AG04450 (cell line): ENCODE measurements at places on chromosomes 3 and 15.

GRCh38 chr15:74799255-74799855, 13.3 kb upstream of the LMAN1L start:
- no peak for DNase-seq

DNA sequence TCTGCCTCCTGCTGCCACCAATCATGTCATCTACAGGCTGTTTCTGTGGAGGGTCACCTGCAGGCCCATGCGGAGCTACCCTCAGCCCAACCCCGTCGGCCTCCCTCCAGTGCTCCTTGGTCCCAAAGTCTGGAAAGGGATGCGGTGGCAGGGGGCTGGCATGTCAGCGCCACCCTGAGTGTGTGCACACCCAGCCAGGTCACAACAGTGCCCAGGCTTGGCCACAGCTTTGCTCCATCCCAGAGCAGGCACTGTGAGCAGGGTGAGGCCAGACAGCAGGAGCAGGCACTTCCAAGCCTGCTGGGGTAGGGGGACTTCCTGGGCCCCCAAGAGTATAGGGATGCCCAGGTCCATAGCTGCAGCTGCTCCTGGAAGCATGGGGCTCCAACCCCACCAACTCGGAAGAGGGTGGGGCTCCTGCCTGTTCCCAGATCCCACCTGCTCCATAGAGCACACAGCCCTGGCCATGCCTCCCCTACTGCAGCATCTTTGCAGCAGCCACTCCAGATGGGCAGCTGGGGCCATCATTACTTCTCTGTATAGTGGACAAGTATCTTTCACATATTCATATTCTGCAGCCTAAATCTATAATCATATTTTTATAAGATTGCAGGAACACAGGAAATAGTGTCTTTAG, 109.3 kb downstream of the CBLB start:
- no peak for DNase-seq

DNA sequence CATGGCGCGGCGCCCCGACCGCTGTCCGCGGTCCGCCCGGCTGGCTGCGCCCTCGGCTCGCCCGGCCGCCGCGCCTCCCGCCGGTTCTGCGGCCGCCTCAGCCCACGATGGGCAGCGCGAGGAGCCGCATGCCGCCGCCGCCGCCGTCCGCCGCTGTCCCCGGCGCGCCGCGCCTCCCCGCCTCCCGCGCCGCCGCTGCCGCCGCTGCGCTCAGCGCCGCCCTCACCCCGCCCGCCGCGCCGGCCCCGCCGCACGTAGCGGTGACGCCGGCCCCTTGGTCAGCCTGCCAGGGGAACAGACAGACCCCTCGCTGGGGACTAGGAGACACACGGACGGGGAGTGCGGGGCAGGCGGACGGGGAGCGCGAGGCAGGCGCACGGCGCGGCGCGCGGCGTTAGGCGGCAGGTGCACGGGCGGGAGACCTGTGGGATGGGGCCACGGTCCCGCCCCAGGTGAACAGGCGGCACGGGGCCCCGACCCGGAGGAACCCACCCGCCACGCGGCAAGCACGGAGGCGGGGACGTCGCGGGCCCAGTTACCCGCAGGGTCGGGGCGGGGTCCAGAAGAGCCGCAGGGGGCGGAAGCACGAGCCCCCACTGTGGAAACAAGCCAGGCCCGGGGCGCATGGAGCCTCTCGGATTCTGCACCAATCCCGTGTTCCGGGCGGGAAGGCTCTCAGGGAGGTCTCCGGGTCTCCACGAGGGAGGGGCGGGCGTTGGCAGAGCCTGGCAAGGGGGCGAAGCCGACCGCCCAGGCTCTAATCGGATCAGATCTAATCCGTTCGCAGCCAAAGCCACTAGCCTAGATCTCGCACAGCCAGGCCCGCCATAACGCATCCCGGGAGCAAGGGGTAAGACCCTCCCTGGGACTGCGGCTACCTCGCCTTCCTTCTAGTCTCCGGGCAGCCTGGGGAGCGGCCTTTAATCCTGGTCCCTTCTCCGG, at the start of gene CSPG5:
TSS of gene CSPG5 (minus strand) at position 175 of the 942 bp plus-strand sequence. CDS start at position 3, 172 bp downstream.
- no peak for DNase-seq

DNA sequence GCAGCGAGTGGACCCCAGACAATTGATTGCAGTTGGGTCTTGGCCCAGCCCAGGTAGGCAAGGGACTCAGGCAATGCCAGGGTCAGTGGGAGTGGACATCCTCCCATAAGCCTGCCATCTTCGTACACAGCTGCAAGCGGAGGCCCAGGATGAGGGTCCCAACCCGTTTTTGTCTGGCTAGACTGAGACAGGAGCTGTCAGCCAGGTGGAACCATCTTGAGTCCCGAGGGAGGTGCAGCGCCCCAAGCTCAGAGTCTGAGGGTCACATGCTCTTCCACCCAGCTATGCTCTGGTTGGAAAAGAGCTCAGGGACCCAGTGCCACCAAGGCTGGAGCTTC, 22.6 kb upstream of the IP6K2 start:
- no peak for DNase-seq

GRCh38 chr15:45307230-45307924, 55.3 kb downstream of the SLC28A2 start:
- DNase-seq: peak; percentile 3

GRCh38 chr3:39358333-39358732, 24.8 kb upstream of the SLC25A38 start:
- DNase-seq: no peak

DNA sequence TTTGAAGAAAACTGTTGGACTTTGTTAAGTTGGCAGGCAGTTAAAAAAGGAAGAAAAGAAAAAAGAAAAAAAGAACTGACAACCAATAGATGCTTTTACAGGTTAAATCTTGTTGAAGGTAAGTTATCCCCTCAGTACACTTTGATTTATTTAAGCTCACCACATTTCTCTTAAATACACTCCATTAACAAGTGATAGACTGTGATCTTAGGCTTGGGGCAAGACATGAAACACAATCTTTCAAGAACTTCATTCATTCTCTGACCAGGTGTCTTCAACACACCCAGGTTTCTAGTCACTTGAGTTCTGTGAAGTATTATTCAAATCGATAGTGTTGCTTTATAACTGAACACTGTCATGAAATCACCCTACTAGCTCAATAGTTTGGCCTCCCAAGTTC, 751.9 kb downstream of the ROBO1 start:
- DNase-seq: no peak

DNA sequence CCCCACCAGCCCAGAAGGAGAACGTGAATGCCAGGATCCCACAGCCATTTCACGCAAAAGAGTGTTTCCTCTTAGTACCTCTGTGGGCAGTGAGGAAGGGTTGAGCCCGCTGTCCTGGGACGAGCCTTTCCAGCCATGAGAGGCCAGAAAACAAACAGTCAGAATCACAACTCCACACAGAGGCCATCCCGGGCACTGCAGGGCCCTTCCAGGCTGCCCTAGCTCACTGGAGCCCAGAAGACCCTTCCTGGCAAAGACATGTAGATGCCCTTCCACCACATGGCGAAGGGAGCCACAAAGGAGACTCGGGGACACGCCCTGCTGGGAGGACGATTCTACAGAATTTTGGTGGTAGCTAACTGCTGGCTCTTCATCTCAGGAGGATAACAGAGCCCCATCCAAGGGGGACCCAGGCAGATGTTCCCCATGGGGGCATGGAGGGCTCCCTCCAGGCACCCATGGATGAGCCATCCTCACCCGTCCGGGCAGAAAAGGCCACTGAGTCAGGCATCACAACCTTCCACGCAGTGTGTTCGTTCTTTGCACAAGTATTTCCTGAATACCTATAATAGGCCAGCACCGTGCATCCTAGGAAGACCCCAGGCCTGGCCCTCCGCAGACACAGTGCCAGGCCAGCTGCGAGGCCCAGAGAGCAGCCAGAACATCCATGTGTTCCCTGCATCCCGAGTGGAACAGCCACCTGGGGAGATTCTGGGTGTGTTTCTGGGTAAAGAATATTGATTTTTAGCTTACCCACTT, 47.2 kb downstream of the SLC12A8 start:
- no peak for DNase-seq

- no peak for DNase-seq
Observed at GRCh38 chr3:23797491-23797890, 8.3 kb upstream of the UBE2E1 start.

GRCh38 chr3:48863122-48863521, 15.4 kb upstream of the PRKAR2A start:
- DNase-seq: no peak
